Trophoblast cell (in vitro differentiated cells and primary cell): ENCODE measurements at places on chromosomes 6 and 20.

DNA sequence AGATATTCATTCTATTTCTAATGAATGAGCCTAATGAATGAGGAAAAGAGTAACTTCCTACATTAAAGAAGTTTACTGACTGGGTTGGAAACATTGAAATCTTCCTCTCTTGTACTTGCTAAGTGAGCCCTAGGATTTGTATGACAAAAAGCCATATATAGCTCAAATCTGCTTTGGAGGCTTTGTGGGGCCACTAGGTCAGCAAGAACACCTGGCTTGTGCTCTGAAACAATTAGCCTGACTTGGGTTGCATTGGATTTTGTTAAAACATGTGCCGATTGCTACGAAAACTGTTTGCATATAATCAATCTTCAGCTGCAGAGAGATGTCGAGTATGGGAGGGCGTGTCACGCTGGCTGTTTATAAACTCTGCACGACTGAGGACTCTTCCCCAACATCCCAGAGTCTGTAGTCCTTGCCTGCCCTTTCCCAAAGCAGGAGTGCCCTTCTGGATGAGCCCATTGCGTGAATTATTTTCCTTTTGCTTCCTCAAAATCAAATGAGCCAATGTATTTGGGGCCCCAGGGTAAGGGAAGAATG, 684.8 kb downstream of the DHX35 start:
- no peaks in the 10 kb centered on the region for H3K27me3 ChIP-seq
- no peak overlapping the region for H3K4me3 ChIP-seq
- no peaks in the 10 kb centered on the region for H3K36me3 ChIP-seq
- no peak for DNase-seq

DNA sequence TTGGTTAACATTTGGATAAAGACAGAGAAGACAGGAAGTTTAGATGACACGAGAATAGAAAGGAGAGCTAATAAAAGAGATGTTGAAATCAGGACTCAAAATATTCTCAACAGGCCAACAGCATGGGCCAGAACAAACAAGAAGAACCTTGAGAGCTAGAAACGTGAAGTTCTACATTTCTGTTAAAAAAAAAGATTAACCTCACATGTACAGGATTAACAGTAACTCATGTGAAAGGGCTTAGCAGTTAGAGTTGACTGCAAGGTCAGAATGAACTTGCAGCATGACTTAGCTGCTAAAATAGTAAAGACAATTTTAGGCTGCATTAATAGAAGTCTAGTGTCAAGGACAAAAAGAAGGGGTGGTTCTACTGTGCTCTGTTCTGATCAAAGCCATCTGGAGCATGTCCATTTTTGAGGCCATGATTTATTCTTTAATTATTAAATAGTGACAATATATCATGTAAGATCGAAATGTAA, 331.1 kb upstream of the HSF2 start:
- H3K36me3 ChIP-seq = no peaks in the 10 kb centered on the region
- no peak overlapping the region for H3K27ac ChIP-seq
- H3K4me1 ChIP-seq = no peaks in the 10 kb centered on the region
- H3K4me3 ChIP-seq = no peak overlapping the region
- H3K27me3 ChIP-seq = no peaks in the 10 kb centered on the region

- no peak overlapping the region for H3K27ac ChIP-seq
- H3K4me3 ChIP-seq = no peak overlapping the region
- no peaks in the 10 kb centered on the region for H3K36me3 ChIP-seq
- H3K4me1 ChIP-seq = no peaks in the 10 kb centered on the region
Measured at GRCh38 chr6:20918868-20919267, 384.6 kb downstream of the CDKAL1 start.

- H3K36me3 ChIP-seq = no peaks in the 10 kb centered on the region
- H3K4me1 ChIP-seq = no peaks in the 10 kb centered on the region
- DNase-seq = no peak
- H3K27ac ChIP-seq = no peak overlapping the region
- H3K27me3 ChIP-seq = no peaks in the 10 kb centered on the region
Measured at GRCh38 chr6:168632694-168633093, 191.7 kb downstream of the SMOC2 start.

DNA sequence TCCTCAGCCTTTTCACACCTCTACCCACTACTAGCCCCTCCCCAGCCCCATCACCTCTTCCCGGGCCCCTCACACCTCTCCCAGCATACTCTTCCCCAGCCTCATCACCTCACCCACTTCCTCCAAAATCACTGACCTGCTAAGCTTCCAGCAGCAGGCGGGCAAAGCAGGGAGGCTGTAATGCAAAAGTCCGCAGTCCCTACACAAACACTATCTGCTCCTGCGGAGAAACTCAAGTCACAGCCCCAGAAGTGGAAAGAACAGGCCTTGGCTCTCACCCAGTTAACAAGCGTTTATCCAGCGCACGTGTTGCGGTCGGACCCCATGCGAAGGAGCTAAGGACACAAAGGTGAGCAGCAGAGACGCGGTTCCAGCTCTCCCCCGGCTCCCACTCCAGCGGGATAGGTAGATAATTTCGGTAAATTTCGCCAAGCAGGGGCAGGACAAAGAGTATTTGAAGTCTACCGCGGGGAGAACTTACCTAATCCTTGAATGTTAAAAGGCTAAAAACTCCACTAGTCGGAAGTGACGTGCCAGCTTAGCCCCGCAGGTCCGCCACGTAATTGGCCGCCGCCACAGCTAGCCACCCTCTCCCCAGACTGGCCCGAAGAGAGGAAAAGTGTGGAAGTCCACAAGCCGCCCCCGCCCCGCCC, 728 bp upstream of the TRIM39 start:
- peaks cover 10% of the 10 kb centered on the region for H3K36me3 ChIP-seq
- DNase-seq = peak; percentile 88
- H3K4me1 ChIP-seq = peaks cover 5% of the 10 kb centered on the region
- H3K27ac ChIP-seq = peak overlapping the region; percentile 94
- H3K27me3 ChIP-seq = no peaks in the 10 kb centered on the region

DNA sequence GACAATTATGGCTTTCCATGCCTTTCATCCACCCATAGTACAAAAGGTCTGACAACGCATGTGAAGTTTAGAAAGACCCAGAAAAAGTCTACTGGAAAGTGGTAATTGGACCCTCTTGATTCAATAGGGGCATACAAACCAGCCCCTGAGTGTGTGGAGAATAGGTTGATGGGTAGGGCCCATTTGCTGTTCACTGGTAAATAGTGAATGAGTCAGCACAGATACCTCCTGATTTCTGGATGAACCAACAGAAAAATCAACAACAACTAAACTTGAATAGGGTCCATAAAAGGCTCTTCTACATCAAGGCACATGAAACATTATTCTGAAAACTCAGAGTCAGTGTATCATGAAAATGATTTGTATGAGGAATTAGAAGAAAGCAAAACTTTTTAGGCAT, 235.4 kb upstream of the SLC35B3 start:
- H3K4me3 ChIP-seq = no peak overlapping the region
- H3K4me1 ChIP-seq = no peaks in the 10 kb centered on the region
- no peak overlapping the region for H3K27ac ChIP-seq
- no peak for DNase-seq
- no peaks in the 10 kb centered on the region for H3K36me3 ChIP-seq

DNA sequence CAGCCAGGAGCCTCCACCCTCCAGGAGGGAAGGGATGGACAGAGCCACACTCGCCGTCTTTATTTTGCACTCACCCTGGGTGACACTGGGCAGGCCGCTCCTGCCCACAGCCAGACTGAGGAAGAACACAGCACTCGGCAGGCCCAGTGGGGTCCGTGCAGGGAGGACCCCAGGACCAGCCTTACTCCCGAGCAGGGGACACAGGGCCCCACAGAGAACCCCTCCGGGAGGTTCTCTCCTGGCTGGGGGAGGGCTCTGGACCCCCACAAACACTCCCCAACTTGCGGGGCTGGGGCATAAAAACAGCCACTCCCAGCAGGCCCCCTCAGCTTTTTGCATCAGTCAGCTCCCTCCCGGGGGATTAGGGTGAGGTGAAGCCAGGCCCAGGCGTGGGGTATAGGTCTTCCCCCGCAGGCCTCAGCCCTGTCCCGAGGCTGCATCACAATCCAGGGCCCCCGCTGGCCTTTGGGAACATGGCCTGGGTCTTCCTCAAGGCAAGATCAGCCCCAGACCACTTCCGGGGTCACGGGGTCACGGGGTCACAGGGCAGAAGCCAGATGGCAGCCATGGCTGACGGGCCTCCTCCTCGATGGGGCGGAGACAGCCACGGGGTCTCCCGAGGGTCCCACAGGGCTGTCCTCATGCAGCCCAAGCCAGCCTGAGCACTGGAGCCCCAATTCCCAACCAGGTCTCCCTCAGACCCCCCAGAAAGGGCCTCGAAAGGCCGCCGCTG, 3.2 kb downstream of the TNFRSF6B start:
- H3K27ac ChIP-seq = no peak overlapping the region
- H3K27me3 ChIP-seq = no peaks in the 10 kb centered on the region
- H3K36me3 ChIP-seq = peaks cover 15% of the 10 kb centered on the region
- H3K4me1 ChIP-seq = peaks cover 11% of the 10 kb centered on the region
- DNase-seq = no peak

DNA sequence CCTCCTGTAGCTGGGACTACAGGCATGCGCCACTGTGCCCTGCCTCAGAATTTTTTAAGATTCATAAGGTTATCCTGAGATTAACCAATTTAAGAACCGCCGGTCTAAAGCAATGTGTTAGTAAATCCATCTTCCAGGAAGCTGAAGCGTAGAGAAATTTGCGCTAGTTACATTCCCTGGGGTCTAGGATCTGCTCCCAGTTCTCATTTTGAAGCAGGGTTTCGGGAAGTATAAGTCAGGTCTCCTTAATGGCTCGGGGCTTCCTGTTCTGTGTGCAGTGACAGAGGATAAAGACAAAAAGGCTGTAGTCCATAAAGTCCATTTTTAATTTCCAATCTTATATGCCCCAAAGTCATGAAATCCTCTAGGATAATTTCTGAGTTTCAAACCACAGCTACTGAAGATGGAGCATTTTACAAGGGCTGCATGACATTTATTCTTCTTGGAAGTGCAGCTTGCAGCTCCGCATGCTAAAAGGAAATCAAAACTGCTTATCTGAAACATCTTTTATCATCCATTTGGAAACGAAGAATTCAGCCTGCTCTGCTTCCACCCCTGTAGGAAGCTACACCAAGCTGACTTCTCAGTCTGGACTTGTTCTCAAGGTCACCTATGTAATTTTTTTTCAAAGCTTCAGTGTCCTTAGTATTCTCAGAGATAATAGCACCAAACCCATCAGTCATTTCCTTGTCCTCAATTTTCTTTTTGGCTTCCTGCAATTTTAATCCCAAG, 326.1 kb downstream of the PRL start:
- H3K36me3 ChIP-seq = no peaks in the 10 kb centered on the region
- no peaks in the 10 kb centered on the region for H3K27me3 ChIP-seq
- H3K27ac ChIP-seq = peak overlapping the region; percentile 44
- no peak for DNase-seq
- H3K4me3 ChIP-seq = no peak overlapping the region

DNA sequence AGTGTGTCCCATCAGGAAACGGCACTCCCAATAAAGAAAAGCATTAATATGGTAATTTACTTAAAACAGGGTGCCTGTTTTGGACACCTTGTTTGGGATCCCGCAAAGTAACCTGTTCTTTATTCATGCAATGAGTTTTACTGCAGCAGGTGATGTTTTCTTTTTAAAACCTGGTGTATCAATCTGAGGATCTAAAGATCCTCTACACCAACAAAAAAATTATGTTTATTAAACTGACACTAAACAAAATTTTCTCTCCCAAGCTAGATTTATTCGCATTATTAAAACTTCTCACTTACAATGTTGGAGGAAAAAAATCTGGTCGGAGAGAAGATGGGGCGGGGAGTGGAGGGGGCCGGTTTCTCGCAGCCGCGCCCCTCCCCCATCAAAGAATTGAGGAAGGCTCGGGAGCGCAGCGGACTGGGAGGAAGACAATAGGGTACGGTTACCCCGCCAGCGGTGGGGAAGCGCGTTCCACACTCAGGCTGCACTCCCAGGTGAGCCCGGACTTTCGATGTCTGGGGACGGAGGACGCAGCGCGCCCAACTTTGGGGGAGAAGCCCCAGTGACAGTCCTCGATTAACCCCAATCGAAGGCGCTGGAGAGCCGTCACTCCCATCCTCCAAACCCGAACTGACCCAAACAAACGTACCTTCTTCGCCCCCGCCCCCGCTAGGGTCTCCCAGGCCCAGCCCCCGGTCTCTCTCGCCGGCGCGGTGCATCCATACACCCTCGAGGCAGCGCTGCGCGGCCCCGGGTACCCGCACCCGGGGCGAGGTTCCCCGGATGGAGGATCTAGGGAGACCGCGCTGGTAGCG, 1.3 kb downstream of the CD24 start:
- peak; percentile 7 for DNase-seq
- no peaks in the 10 kb centered on the region for H3K27me3 ChIP-seq
- H3K27ac ChIP-seq = peak overlapping the region; percentile 72

GRCh38 chr6:47264775-47265184, 44.9 kb downstream of the TNFRSF21 start:
- no peaks in the 10 kb centered on the region for H3K4me1 ChIP-seq
- no peak overlapping the region for H3K4me3 ChIP-seq
- H3K36me3 ChIP-seq = peaks cover 43% of the 10 kb centered on the region

- no peak overlapping the region for H3K4me3 ChIP-seq
- no peaks in the 10 kb centered on the region for H3K27me3 ChIP-seq
- no peak overlapping the region for H3K27ac ChIP-seq
- H3K36me3 ChIP-seq = no peaks in the 10 kb centered on the region
- DNase-seq = peak; percentile 63
Measured at GRCh38 chr20:57287007-57287880, 20.8 kb upstream of the BMP7 start.

GRCh38 chr6:34414999-34415858, 10.6 kb downstream of the RPS10 start:
- peak; percentile 70 for DNase-seq
- no peaks in the 10 kb centered on the region for H3K4me1 ChIP-seq
- no peak overlapping the region for H3K27ac ChIP-seq
- H3K4me3 ChIP-seq = no peak overlapping the region

DNA sequence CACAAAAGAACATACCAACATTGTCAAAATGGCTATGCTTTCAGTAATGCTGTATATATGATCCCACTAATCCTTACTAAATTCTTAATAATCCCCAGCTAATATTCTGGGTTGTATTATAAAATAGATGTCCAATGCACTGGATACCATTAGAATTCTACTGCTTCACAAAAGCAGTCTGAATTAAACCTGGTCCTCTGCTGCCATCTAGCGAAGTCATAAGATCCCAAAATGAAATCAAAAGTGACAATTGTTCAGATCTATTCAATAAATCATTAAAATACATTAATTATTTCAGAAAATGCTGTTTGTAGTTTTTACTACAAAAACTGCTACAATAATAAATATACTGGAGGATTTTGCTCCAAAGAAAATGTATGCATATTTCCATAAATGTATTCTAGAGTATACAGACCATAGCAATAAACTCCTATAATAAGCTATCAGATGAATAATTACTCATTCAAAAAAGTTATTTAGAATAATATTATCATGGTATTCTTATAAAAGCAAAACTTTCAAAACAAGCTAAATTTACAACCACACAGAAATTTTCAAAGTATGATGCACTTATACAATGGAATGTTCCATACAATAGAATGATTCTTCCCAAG, 92.6 kb downstream of the RNGTT start:
- H3K36me3 ChIP-seq = no peaks in the 10 kb centered on the region
- H3K27me3 ChIP-seq = no peaks in the 10 kb centered on the region
- no peak overlapping the region for H3K4me3 ChIP-seq
- peak; percentile 80 for DNase-seq
- H3K27ac ChIP-seq = no peak overlapping the region
